Vagina (tissue), 2 donors: ENCODE measurements at places on chromosomes 2 and 18. TPM values are rescaled to one million over a fixed set of nuclear protein-coding genes. Genes with fewer than 3 reads are reported as not detected.

Gene ASB18
- total RNA-seq = not detected

Gene HOXD8
- total RNA-seq = 10.3 TPM

- no peak for DNase-seq
- no peak overlapping the region for H3K27ac ChIP-seq
- no peaks in the 10 kb centered on the region for H3K4me1 ChIP-seq
- no peaks in the 10 kb centered on the region for H3K27me3 ChIP-seq
Observed at GRCh38 chr2:101596333-101596732, 101.2 kb upstream of the MAP4K4 start.

DNA sequence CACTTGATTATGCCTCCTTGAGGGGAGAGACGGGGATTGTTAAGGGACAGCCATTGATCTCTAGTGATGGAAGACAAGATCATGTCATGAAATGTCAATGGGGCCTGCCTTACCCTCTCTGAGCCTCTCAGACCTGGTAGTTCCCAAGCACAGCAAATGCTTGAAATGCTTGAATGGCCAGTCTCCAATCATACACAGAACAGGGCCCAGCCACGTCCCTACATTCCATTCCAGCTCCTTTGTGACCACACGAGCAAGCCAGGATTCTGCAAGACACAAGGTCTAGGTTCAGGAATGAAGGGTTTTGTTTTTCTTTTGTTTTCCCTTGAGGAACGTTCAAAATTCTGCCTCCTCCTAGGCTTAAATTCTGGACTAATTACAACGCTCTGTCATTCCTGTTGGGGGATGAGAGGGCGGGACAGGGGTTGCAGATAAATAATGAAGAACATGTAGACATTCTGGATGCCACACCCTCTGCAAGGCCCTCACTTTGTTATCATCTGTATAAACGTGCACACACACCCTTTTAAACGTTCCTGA is 98.1 kb upstream of the YPEL5 start:
- DNase-seq = peak; percentile 43
- no peaks in the 10 kb centered on the region for H3K4me1 ChIP-seq
- no peak overlapping the region for H3K4me3 ChIP-seq
- H3K27ac ChIP-seq = no peak overlapping the region

DNA sequence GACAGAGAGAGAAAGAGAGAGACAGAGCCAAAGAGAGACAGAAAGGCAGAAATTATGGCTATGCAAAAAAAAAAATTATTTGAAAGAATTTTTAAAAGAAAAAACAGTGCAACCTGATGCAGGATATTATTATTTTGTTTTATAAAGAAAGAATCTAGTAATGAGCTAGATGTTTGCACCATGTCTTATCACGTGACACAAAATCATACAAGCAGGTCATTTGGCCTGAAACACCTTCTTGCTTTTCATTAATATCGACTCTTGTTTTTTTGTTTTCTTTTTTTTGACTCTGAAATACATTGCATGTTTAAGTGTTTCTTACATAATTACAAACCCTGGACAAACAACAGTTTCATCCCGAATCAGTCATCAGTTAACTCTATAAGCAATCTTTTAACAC is 606.0 kb downstream of the LRP1B start:
- H3K27me3 ChIP-seq = no peaks in the 10 kb centered on the region
- no peak overlapping the region for H3K27ac ChIP-seq
- H3K4me3 ChIP-seq = no peak overlapping the region
